NCI-H1105 (cell line): ENCODE measurements at places on chromosomes 16 and 17.
A peak's percentile ranks its signal among the peaks of the same experiment; 100 is the strongest.

DNA sequence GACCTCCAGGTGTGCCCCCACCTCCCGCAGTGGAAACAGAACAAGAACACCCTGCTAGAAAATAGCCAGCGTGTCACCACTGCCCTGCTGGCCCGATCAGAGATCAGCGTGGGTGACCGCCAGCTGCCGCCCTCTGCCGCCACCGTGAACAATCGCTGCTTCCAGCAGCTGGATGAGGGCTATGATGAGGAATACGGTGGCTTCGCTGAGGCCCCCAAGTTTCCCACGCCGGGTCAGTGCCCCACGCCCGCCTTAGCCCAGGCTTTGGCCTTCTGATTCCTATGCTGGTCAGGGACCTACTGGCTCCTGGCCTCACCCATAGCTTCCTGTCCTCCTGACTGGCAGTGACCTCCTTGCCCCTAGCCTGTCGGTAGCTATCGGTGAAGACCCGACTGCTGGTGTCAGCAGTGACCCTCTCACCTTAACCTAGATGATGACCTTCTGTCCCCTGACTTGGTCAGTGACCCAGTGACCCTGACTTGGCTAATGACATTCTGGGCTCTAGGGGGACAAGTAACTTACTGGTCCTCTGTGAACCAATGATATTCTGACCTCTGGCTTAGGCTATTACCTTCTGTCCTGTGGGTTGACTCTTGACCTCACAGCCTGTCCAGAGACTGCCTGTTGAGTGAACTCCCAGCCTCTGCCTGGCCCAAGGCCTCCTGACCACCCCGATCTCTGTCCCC is 2.4 kb downstream of the SPATA20 start:
- no peak for DNase-seq

DNA sequence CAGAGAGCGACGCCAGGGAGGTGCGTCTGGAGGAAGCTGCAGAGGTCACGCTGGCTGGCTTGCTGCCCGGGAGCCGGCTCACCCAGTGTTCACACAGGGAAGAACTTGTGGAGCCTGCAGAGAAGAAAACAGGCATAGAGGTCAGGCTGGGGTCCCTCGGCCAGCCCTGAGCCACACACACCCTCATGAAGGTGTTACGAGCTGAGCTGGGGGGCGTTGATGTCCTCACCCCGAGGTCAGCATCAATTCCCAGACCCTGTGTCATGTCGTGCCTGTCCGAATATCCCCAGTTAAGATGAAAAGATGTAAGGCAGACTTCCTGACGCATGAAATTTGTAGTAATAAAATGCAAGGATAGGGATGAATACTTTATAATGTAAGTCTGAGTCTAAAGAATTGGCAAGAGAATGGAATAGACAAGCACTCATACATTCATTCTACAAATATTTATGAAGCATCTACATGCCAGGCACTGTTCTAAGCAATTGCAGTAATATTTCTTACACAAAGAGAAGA is 77.1 kb downstream of the USP31 start:
- no peak for DNase-seq

DNA sequence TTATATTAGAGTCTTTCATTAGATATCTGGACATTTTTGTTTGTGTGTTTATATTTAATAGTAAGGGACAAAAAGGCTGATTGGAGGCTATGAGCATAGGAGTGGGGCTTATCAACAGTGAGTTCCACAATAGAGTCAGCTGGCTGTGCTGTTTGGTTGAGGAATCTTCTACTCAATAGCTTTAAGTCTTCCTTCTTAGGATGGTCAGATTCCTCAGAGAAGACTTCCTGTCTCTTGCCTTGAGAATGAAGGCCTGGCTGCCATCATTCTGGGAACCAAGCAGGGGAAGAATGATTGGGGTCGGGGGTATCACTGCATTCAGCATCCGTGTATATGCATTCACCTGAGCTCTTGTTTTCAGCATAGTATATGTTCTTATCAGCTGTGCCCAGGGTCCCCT is 31.9 kb upstream of the ABCC11 start:
- no peak for DNase-seq

GRCh38 chr16:56384074-56384721 is 41.1 kb downstream of the AMFR start:
- DNase-seq, result no peak

DNA sequence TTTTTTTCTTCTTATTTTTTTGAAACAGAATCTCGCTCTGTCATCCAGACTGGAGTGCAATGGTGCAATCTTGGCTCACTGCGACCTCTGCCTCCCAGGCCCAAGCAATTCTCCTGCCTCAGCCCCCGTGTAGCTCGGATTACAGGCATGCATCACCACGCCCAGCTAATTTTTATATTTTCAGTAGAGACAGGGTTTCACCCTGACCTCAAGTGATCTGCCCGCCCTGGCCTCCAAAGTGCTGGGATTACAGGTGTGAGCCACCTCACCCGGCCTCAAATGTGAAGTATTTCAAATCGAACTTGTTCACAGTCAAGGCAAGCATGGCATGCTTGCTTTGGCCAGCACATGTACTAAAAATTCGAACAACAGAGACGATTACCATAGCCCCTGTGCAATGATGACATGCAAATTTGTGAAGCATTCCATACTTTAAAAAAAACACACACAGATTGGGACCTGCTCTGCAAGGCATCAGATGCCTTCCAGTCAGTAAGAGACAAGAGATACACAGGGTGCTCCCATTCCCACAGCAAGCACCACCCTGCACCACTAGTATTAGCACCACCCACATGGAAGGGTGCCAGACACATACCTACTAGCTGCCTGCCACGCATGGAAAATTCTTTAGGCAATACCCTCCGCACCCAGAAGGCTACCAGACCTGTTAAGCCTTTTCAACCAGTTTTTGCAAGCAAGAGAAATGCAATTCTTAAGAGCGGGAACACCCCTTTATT is 47.2 kb downstream of the ANKRD11 start:
- DNase-seq, result peak; percentile 1

DNA sequence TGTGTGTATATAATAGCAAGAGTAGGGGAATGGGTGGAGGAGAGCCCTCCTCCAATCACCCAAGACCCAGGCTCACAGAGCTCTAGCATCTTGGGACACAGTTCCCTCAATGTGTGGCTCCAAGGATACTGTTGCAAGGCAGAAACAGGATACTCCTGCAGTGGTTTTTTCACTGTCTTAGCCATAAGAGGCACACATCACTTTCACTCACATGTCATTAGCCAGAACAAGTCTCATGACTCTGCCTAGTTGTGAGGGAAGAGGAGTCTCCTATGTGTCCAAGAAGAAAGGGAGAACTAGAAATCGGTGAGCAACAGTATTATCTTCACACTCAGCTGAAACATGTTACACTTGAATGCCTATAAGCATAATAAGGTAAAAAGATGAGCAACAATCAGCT is 11.1 kb upstream of the NUDT7 start:
- DNase-seq, result no peak

- peak; percentile 35 for DNase-seq
Measured at GRCh38 chr17:58415371-58416055, 1.8 kb downstream of the RNF43 start.

DNA sequence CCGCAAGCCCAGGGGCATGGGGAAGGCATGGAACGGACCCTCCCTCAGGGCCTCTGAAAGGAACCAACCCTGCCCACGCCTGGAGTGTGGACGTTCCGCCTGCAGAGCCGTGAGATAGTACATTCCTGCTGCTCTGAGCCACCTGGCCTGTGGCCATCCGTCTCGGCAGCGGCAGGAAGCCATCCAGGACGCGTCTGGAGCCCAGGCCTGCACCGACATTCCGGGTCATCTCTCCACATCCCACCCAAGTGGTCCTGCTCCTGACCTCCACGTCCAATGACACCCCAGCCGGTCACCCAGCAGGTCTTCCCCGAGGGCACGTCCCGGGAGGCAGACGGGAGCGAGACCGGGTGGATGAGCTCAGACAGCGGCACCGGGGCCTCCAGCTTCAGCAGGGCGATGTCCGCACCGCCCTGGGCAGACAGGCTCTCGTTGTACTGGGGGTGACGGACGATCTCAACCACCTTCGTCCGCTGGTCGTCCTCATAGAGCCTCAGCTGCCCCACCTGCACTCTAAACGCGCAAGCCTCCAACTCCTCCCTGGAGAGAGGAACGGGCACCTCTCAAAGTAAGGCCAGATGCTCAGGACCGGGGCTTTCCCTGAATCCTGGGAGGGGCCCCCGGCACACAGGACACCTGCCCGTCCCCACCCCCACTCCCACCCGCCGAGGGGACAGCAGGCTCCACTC is 21.3 kb upstream of the UBE2I start:
- DNase-seq, result no peak

DNA sequence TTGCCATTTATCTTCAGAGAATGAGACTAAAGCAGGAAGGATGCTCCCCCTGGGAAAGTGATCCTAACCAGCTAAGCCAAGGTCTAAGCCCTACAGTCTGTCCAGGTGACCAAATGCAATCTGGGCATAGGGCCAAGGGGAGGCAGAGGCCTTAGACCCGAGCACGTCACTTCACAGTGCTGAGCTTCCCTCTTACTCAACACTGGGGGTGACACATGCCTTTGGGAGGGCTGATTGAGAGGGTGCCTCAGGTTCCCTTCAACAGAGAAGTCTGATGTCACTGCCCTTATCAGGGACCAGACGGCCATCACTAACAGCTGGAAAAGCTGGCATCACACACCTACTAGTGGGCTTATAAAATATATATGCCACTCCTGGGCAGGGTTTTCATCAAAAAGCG is 4.0 kb downstream of the CIAO2B start:
- DNase-seq, result no peak

DNA sequence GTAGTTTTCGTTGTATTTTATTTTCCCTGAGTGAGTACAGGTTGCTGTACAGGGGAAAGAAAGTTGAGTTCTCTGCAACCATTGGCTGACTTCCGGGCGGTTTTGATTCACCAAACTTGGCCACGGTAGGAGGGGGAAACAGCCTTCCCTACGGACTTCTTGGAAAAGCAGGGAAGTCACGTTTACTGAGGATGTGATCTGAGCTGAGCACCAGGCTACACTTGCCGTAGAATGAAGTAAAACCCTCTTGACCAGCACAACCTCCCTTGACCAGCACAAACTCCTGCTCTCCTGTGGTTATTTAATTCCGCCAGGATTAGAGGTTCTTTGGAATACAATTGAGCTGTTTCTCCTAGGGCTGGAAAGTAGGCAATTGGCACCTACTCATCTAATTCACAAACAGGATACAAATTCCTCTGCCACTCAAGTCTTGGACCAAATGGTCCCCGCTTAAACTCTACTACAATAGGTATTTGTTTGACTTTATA is 242.0 kb upstream of the RBFOX1 start:
- no peak for DNase-seq

GRCh38 chr17:28616281-28616680 is 2.3 kb upstream of the RSKR start:
- no peak for DNase-seq
